ENCODE measurements at places on chromosomes 2 and 18.

GRCh38 chr18:31138709-31139108, 23.9 kb downstream of the DSC1 start:
- no peak for DNase-seq

- DNase-seq = no peak
Measured at GRCh38 chr2:155235710-155236109, 537.2 kb downstream of the KCNJ3 start.

GRCh38 chr2:161425728-161426454, 9.8 kb downstream of the TBR1 start:
- DNase-seq = no peak

DNA sequence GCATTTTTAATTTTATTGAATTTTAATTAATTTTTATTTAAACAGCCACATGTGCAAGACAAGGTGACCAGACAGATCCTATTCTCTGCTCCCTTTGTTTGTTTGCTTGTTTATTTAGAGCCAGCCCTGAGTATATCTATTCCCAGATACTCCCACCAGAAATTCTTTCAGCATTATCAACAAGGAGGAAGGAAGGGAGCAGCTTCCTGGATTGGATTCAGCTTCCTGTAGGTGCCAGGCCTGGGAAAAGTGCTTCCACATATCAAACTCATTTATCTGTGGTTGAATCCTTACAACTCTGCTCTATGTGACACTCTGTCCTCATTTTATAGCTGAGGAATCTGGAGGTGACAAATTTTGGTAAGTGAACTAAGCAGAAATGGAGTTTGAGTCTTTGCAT, 60.5 kb upstream of the KLF7 start:
- no peak for DNase-seq

DNA sequence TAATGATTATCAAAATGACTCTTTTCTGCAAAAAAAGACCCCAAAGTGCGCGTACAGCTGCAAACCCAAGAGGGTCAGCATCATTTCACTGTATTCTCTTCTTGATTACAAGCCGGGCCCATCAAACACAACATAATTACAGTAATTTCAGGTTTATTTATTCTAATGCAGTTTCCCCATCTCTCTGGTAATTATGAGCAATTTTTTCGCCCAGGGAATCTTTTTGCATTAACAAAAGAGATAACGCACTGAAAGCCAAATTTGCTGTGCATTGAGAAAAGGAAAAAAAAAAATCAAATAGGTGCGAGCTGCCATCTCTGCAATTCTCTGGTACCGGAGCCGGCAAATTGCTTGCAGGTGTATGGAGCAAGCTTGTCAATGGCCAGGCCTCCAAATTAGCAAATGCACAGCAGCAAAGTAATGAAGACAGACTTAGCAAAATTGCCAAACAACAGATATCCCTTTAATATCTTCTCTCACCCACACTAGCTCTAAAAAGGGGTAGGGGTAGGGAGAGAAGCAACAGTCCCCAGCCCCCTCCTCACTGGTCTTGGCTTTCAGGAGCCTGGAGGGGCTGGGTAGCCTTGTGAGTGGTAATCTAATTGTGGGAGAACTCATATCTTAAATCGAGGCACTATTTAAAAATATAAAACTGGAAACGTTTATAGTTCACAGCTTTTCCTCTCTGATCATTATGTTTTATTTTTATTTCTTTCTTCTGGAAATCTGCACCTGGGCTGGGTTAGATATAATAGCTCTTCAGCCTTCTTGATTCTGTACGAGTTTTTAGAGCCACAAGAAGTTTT, 6.7 kb downstream of the DLX1 start:
- DNase-seq = no peak

GRCh38 chr2:39860538-39860937, 81.5 kb upstream of the THUMPD2 start:
- no peak for DNase-seq

DNA sequence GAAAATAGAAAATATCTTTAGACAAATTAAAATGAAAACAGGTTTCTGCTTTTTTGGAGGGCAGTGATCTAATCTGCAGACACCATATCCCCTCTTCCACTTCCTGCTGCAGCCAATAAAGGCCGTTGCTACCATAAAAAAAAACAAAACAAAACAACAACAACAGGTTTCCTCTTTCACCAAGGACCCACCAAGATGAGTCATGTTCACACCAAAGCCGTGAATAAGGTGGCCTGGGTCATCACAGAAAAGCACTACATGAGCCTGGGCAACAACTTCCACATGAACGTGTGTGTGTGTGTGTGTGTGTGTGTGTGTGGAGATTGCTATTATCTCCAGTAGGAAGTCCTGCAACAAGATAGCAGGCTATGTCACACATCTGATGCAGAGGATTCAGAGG, 24.8 kb upstream of the TFCP2L1 start:
- no peak for DNase-seq

GRCh38 chr2:136534811-136535210, 230.5 kb upstream of the THSD7B start:
- DNase-seq = no peak

DNA sequence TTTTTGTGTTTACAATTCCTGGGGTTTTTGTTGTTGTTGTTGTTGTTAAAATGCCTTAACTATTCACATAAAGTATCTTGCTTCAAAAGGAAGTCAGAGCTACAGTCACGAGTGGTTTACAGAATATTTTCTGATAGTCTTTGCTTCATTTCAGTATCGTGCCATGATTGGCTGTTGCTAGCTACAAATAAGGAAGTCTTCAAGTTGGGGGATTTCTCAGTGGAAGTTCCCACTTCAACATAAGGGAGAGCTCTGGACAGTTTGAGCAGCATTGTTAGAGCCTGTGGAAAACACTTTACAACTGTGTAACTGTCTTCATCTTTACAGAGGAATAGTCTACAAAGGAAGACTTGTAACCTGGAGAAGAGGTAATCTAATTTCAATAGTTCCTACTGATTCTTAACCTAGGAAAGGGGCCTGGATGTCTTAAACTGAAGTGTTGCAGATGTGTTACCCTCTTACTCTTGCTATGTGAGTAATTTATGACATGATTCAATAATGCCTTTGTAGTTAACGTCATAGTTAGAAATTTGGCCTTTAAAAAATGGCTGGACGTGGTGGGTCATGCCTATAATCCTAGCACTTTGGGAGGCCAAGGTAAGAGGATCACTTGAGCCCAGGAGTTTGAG, 23.4 kb upstream of the TANK start:
- peak; percentile 4 for DNase-seq

- DNase-seq = no peak
Measured at GRCh38 chr2:124482551-124482950, 457.5 kb downstream of the CNTNAP5 start.

DNA sequence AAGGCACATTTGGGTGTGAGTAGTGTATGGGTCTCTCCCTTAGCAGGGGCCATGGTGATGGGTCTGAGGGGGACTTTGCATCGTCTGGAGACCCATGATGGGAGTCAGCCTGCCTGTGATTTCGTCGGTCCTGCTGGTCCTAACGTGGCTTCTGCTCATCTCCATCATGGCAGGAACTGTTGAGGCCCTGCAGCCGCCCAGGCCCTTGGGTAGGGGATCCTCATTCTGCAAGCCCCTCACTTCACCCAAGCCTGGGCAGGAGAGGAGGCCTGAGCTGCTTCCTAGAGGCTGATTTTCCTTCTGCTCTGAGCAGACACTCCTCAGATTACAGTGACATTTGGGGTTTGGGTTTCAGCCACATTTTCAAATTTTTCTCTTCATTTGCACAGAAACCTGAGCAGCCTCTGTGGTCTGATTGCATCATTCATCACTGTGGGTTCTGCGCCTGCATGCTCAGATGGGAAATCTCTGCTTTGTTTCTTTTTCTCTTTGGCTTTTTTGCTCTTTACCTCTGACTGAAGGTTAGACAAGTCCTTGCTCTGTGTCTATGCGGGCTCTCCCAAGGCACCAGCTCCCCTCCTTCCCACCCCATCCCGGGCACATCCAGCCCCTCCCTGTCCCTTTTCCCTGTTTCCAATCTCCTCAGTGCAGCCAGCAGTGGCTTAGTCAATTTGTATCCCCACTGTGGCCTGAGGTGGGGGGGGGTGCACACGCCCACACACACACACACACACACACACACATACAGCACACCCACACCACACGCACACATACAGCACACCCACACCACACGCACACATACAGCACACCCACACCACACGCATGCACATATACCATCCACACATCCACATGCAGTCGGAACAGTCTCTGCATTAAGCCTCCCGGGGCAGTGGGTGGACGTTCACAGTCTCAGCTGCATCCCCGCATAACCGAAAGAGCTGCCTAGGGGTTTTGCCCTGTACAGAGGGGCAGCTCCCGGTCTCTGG, 305.4 kb upstream of the HS6ST1 start:
- peak; percentile 38 for DNase-seq

DNA sequence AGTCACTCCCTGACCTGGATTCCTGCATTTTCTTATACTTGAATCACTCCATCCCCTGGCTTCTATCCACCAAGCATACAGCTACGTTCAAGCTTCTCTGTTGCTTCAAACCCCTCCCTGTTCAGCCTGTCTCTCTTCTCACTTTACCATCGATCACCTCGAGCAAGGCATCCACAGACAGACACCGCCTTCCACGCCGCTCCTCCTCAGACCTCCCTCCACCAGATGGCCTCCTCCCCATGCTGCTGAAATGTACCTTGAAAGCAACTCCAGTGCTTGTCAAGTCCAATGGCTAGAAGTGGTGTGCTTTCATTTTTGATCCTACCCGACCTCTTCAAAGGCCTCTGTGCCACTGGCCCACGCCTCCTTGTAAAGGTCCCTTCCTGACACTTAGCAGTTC, 131.3 kb upstream of the ACAA2 start:
- DNase-seq = no peak

- DNase-seq = peak; percentile 88
Measured at GRCh38 chr18:60372596-60372995, at the start of gene MC4R. Gene MC4R, minus strand, starts transcription at chr18:60372775. Its CDS starts 426 bp downstream, at chr18:60372349.

DNA sequence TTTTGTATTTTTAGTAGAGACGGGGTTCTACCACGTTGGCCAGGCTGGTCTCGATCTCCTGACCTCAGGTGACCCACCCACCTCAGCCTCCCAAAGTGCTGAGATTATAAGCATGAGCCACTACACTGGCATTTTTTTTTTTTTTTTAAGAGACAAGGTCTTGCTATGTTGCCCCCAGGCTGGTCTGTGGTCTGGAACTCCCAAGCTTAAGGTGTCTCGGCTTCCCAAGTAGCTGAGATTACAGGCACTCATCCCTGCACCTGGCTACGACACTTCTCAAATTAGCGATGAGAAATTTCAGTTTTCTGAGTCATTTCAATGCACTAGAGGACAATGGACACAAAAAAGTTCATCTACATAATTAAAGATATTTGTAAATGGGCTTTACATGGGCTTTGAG, 36.6 kb upstream of the TCF7L1 start:
- DNase-seq = no peak

GRCh38 chr2:31256611-31257382, 22.8 kb downstream of the EHD3 start:
- no peak for DNase-seq

DNA sequence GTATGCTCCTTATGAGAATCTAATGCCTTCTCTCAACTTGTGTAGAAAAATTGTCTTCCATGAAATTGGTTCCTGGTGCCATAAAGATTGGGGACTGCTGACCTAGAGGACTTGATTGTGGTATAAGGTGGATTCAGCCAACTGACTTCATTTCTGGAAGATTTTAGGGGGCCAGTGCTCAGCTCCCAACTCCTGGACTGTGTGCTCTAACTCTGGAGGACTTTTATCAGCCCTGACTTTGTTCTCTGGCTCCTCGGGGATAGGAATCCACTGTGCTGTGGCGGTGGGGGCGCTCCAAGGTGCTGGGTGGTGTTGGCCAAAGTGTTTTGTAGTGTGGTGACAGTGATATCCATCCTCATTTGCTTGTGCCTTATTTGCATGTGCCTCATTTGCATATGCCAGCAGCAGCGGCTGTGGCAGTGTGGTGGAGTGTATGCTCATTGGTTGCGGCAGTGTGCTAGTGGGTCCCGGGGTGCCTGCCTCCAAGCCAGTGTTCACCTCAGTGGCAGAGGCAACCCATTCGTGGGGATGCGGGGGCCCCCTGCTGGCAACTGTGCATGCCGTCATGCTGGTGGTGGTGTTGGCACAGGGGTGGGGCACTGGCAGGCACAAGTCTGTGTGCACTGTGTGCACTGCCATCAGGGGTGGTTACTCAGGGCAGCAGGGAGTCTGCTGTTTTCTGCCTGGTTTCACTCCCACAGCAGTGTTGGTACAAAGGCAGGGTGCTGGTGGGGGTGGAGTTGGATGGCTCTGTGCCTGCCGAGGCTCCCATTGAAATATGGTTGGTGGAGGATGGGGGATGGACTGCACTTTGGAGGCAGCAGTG, 19.6 kb downstream of the EHBP1 start:
- DNase-seq = no peak

- DNase-seq = no peak
Measured at GRCh38 chr2:28155627-28156026, 237.0 kb upstream of the FOSL2 start.

DNA sequence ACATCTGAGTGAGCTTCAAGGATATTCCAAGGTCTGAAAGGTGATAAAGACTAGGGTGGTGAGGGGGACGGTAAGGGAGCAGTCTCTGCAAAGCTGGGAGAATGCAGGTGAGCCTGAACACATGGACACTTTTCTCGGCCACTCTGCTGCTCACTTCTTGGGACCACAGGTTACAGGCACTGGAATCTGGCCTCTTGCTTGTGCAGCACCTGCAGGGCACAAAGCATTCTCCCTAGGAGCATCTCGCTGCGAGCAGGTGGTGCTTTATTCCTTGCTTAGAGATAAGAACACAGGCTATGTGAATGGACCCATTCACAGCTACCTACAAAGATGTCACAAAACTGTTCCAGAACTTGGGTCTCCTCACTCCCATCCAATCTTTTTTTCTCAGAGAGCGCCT, 153.2 kb downstream of the DDX1 start:
- no peak for DNase-seq

DNA sequence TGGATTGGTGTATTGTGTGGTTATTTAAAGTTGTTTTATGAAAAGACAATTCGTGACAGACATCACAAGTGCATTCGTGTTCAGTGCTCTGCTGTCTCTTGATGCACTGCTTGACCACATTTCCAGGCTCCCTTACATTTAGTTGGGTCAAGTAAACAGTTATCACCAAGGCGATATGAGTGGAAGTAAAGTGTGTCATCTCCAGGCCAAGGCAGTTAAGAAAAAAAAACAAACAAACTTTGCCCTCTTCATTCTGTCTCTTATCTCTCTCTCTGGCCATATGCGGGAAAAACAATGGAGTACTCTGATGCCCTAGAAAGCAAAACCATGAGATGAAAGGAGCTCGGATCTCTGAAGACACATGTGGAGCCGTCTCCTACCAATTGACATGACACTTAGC, 131.1 kb downstream of the DSEL start:
- no peak for DNase-seq

DNA sequence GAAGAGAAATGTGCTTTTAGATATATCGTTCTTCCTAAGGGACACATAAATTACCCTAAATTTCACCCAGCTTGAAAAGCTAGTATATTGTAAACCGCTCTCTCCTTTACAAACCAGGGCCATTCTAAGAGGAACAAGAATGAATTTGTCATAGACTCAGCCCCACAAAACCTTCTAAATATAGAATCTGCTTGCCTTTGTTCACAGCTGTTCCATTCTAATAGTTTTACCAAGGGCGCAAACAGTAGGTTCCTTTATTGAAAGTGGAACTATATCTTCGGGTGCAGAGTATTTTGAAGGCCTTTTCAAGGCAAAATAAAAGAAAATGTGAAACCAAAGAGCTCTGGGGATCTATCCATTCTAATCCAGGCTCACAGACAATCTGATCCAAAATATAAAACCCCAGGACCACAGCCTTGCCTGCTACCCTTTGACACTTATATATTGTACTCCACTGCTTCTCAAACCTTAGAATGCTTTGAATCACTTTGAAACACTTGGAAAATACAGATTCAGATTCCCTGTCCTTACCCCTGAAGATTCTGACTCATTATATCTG, 316.8 kb downstream of the PAX3 start:
- no peak for DNase-seq

Data from skin of body (tissue), 3 donors.